ENCODE measurements at places on chromosomes 4 and X.

DNA sequence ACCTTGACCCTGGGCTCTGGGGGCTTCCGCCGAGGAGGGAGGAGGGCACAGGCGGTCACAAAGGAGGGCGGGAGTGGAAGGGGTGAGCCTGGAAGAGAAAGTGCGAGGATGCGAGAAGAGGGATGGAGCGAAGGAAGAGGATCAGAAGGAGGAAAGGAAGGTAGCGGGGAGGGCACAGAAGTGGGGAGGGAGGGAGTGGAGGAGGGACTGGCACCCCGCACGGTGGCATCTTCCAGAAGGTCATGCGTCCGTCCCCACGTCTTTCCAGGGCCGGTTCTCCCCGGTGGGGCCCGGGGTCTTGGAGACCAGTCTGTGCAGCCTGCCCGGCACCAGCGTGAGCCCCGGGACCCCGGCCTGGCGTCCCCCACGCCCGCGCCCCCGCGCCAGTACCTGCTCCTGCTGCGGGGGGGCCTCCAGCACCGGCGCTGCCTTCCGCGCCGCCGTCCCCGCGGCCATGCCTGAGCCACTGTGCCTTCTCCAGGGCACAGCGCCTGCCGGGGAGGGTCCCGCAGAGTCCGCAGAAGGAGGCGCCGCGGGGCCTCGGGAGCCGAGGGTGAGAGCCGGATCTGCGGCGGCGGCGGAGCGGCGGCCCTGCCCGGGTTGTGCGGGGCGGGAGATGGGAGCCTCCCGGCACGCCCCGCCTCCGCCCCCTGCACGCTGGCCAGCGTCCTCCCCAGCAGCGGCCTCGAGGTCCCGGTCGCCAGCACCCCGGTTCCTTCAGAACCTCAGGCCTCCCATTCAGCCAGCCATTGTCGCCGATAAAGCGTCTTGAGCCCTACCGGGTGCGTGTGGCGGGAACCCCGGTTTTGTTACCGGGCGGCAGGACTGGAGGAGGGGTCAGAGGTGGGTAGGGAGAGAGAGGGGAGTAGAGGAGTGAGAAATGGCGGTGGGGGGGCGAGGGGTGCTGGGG is at the start of gene RNF175:
RNF175 (minus strand) TSS at position 618 of the 910 bp plus-strand sequence; CDS start at position 456, 162 bp downstream.
- peak; percentile 21 for DNase-seq

DNA sequence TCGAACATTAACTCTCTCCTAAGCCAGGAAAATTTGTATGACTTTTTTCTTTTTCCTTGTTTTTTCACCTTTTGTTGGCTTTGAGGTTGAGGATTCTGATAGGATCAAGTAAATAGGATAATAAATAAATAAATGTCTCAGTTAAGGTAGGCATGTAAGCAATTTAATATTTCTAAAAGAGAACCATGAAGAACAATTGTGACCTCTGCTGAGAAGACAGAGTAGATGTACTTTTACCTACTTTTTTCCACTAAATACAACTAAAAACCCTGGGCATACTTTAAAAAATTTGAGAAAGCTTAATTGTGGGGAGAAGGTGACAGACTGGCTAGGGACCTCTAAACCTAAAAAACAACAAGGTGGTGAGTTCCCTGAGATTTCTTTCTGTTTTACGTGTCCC is 31.6 kb upstream of the CLNK start:
- DNase-seq, result no peak

GRCh38 chr4:9764155-9764696 is 17.2 kb upstream of the DRD5 start:
- DNase-seq, result no peak

DNA sequence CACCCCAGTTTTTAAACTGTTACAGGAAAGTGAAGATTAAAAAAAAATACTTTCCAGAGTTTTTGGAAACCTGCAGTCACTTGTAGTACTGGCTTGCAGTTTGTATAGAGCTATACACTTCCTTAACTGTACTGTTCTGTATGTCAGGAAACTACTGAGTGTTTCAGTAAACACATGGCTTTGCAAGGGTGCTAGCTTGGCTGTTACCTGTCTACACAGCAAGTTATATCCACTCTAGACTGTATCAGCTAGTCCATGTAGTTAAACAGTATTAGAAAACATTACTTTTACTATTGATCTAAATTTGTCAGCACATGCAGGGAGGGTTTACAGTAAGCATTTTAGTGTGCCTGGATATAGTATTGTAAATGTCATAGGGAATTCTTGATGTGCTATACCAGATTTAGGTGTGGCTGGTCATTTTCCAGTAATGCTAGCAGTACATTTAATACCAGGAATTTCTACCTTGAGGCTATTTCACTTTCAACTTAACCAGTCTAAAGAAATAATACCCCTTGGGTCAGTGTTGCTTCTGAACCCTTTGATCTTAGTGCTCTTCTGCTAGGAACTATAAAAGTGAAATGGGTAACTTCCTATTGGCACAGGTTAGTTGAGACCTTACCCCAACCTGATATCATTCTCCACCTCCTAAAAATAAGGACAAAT is 192.3 kb upstream of the ANKRD50 start:
- DNase-seq, result no peak

DNA sequence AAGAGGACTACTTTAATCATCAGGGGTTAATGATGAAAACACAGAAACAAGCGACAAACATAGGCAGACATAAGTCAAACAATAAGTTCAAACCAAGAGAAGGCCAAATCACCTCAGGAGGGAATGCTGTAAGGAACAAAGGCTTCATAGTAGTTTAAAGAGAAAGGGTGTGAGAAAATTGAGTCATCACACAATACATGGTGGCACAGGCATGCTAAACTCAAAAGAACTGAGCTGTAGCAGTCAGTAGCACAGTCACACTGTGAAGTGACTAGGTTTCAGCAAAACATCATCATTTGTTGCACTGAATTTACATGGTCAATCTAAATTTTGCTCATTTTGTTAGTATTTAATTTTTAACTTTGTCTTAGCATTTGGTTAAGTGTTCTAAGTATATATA is 24.2 kb downstream of the SMC1A start:
- no peak for DNase-seq

DNA sequence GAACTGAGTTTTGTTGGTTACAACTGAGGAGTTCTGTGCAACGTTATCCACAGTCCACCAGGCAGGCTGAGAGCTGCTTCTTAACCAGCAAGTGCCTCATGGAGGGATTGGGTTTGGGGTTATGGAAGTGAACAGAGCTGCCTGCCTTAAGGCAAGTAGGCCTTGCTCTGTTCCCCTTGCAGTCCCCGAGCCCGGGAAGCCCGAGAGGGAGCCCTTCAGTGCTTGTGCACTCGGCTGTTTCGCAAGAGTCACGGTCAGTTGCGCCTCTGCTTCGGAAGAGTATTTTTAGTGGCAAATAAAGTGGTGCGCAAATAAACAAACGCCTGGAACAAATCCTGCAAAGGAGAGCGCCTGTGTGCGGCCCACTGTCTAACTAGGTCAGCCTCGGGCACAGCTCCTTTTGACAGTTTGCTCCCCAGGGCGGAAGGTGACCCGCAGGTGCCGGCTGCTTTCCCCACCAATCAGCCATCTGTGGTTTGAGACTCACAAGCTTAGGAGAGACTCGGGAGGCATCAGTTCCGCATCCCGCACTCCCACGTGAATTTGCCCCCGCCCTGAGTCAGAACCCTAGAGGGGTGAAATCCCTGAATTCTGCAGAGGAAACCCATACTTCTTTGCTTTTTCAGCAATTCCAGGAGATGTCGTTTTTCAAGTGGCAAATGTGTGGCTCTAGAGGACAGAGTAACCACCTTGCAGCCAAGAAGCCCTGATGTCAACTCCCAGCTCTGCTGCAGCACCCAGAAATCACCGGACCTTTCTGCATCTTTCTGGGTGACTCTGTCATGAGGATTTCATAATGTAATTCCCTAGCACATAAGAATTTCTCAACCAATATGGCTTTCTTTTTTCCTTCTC is 56.8 kb downstream of the LGI2 start:
- DNase-seq, result peak; percentile 89

DNA sequence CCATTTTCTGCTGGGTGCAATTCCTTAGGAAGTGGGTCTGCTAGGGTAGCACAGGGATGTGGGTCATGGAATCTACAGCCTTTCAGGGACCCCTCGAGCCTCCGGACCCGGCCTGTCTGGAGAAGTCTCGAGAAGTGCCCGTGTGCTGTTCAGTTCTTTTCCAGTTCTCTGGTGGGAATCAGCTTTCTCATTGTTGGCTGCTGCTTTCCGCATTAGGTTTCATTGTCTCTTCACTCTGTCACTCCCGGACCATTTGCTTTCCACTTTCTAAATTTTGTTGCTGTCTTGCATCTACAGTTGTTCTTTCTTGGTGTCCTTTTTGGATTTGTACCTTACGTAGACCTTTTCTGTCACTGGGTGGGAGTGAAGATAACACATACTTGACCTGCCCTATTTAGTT is 6.1 kb downstream of the RAB9A start:
- DNase-seq, result no peak

DNA sequence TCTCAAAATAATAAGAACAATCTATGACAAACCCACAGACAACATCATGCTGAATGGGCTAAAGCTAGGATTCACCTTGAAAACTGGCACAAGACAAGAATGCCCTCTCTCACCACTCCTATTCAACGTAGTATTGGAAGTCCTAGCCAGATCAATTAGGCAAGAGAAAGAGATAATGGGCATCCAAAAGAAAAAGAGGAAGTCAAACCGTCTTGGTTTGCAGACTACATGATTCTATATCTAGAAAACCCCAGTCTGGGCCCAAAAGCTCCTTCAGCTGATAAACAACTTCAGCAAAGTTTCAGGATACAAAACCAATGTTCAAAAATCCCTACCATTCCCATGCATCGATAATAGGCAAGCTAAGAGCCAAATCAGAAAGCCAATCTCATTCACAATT is 59.0 kb downstream of the CHM start:
- DNase-seq, result no peak

GRCh38 chr4:151798678-151799416 is 38.0 kb upstream of the GATB start:
- no peak for DNase-seq

- DNase-seq, result no peak
Measured at GRCh38 chrX:68919707-68920106, 90.9 kb downstream of the EFNB1 start.

DNA sequence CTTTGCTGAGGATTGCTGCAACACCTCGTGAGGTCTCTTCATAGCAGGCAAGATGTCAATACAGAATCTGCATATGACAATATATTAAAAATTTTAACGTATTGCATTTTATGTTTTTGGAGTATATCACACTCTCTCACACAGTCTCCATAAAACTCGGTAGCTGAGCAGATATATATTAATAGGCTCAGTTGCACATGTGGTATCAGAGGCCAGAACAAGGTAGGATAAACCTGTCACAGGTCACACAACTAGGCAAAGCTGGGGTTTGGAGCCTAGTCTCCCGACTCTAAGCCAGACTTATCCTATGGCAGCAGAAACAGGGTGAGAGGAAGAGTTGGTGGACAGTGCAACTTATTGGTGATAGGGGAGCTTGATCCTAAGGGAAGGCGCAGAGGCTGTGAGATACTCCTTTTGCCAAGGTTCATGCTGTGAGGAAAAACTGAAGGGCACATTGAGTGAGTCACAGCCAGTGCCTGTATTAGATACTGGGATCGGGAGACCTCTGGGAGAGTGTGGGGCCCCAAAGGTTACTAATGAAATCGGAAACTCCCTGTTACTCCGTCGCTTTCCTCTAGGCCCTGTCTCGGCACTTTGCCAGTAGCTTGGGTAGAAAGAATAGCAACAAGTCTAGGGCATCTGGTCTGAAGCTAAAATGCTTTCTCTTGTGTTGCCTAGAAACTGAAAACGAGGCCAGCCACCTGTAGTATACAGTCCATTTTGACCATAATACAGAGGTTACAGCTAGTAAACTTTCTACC is 195.7 kb downstream of the ARHGAP10 start:
- DNase-seq, result no peak

- DNase-seq, result peak; percentile 12
Measured at GRCh38 chr4:136637071-136637777, 895.1 kb downstream of the PCDH18 start.

- DNase-seq, result no peak
Measured at GRCh38 chr4:14404730-14405129, 597.6 kb upstream of the CPEB2 start.
